ENCODE measurements at places on chromosomes 5 and 9.

- no peak for DNase-seq
These were observed 31.6 kb downstream of the TAF11L14 start for GRCh38 chr5:17665836-17666235.

DNA sequence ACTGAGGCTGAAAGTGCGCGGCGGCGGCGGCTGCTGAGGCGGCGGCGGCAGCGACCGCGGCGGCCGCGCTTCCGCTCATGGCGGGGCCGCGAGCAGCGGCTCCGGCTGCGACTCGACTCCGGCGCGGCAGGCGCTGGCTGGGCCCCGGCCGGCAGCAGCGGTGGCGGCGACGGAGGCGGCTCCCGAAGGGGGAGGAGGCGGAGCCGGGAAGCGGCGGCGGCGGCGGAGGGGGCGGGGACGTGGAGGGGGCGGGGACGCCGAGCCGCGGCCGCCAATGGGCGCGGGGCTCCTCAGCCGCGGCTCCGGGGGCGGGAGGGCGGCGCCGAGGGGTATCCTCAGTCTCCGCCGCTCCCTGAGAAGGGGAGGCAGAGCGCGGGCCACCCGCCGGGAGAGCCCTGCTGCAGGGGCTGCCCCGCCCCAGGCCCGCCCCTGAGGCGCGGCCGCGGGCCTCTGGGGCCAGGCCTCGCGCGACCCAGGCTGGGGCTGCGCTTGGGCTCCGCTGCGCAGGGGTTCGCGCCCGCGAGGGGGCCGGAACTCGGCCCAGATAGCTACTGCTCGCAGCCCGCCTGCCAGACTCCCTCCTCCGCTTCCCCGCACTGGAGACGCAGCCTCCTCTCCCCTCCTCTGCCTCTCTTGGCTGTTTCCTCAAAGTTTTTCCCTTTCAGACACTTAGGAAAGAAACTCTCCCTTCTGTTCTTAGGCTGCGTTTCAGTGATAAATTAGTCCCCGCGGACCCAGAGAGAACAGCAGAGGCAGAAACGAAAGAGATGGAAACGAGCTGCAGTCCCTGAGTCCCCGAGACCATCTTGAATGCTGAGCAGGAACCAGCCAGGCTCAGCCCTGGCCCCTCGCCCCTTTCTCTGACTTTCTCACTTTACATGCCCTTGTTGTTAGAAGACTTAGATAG is 85.0 kb upstream of the MELK start:
- DNase-seq: peak; percentile 83

DNA sequence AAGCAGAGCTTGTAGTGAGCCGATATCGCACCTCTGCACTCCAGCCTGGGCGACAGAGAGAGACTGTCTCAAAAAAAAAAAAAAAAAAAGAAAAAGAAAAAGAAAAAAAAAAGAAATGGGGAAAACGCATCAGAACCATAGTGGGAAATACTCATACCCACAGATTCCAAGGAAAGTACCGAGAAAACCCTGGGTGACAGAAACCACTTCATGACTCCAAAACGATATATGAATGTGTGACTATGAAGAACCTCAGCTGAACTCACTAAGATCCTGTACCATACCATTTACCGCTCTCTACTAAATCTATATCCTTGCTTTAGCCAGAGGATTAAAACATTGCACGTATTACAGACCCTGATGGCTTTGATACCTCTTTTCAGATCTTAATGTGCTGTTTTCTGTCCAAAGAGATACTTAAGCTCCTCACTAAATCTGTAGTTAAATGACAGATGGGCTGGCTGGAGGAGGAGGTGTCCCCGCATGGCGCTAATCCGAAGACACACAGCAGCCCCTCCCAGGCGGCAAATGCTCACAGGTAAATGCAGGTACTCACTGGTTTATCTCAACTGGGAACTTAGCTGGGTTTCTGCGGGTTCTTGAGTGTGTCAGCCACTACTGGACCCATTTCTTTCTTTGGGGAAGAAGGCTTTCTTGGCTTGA is 2.8 kb downstream of the LPCAT1 start:
- no peak for DNase-seq

DNA sequence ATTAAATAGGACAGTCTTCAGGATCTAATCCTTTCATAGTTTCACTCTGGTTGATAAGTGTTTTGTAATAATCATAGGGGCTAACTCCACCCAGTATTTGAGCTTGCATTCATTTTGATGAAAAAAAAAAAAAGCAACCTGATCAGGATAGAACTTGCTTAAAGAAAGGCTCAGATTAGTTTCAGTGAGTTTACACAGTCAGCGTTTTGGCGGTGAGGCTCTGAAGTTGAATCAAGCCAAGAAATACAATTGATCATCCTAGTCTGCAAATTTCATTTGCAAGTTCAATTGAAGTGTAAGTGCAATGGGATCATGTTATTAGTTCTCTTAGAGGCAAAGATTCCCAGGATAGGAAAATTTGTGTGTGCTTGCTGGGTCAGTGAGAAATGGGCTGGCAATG is 159.7 kb upstream of the ELL2 start:
- no peak for DNase-seq

DNA sequence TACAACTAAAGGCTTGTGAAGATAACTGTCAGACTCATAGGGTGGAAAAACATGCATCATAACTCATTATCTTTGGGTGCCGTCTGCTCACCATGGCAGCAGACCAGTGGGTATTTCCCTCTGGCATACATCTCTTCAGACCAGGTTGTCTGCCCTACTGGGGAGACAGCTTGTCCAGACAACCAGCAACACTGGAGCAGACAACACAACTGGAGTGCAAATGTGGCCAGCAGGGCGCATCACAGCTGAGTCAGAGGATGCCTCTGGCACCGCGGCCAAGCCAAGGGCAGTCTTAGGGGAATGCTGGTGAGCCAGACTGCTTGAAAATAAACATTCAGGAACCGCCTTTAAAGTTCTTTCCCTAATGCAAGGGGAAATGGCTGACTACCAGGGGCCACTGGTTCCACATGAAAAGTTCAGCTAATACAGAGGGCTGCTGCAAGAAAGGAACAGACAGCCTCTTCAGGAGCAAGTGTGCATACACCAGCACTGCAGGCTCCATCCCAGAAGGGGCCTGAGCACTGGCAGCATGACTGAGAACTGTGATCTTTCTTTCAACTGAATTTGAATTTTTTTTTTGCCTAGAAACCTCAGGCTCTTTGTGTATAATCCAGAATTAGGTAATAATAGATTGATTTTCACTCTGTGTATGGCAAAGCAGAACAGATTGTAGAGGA is 77.3 kb downstream of the MAMDC2 start:
- no peak for DNase-seq
